Activated T-helper 1 cell treated with Interleukin-2 at 50 U/mL for 16 hours (primary cell): ENCODE measurements at places on chromosomes 3 and 15.

GRCh38 chr3:60953351-60953750, 297.9 kb downstream of the FHIT start:
- no peak for DNase-seq

- no peak for DNase-seq
These were observed 25.7 kb upstream of the DYNC1LI1 start for GRCh38 chr3:32596282-32596908.

DNA sequence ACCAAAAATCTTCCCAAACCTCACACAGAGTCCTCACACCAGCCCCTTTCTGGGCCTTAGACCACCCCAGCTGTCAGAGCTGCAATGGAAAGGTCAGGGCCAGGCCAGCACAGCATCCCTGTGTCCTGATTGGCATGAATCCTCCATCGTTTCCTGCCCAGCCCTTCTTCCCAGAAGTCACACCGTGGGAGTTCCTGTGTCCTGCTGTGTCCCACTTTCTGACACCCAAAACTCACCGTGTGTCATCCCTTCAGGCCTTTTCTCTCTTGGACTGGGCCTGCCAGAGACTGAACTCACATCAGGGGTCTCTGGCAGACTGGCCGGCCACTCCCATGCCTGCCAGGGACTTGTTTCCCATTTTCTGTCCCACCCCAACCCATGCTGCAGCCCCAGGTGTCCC, 32.5 kb upstream of the CHRNB4 start:
- no peak for DNase-seq

- no peak for DNase-seq
These were observed 79.0 kb downstream of the NR2F2 start for GRCh38 chr15:96409215-96410138.

GRCh38 chr3:23931597-23931996, 13.5 kb upstream of the NR1D2 start:
- DNase-seq = no peak

GRCh38 chr3:11287404-11287803, 15.2 kb downstream of the ATG7 start:
- DNase-seq = no peak

DNA sequence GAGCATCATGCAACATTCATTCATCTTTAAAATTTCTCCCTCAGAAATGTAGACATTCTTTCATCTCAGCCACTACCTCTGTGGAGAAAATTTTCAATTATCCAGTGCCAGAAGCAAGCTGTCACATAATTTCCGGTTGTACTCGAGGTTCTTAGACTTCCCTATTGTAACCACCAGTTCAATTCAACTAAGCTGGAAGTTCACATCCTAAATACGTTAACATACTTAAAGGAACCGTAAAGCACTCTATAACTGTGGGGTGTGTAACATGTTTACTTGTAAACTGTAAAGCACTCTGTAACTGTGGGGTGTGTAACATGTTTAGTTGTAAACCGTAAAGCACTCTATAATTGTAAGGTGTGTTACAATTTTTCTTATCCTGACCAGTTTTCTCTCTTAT, 150.3 kb downstream of the PLCL2 start:
- DNase-seq = no peak

- DNase-seq = no peak
These were observed 375.2 kb downstream of the LSAMP start for GRCh38 chr3:116070061-116070460.

GRCh38 chr3:72439321-72440183, 408.7 kb downstream of the SHQ1 start:
- DNase-seq = no peak

DNA sequence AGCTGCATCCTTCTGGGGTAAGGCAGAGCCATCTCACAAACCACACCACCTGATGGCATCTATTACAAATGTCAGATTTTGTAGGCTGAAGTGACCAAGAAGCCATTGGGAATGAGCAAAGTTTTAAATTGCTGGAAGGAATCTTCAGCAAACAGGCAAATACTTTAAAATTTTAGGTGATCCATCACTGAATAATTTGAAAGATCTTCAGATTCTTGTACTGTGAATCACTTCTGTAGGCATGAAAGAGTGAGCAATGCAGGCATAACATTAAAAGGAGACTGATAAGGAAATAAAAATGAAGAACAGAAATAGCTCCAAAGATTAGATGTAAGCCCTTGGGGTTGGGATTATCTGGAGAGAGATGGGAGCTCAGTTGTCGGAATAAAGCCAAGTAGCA, 36.0 kb upstream of the ALDH1L1 start:
- DNase-seq = no peak

GRCh38 chr3:195095035-195095703, 175.8 kb downstream of the XXYLT1 start:
- no peak for DNase-seq

DNA sequence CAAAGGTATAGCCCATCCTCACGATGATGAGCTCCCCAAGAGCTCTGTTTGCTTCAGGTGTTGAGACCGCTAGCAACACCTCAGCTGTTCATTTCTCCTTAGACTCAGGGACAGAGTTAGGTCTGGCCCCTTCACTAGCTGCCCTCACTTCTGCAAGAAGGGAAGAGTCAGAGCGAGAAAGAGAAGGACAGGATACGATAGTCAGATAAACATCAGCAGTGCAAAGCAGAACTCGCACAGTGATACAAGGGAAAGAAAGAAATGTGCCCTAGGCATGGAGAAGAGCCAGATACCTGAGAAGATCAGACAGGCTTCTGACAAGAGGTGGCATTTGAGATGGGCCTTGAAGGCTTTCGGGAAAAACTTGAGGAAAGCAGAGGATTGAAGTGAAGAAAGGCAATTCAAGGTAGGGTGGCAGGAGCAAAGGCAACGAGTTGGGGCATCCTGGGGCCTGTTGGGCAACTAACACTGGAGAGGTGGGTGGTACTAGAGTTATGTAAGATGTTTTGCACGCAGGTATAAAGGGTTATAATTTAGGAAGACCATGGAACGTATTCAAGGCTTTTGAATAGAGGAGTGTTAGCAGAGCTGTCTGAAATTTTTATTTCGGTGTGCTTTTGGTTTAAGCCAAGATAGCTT, 106.0 kb downstream of the PGPEP1L start:
- DNase-seq = no peak

DNA sequence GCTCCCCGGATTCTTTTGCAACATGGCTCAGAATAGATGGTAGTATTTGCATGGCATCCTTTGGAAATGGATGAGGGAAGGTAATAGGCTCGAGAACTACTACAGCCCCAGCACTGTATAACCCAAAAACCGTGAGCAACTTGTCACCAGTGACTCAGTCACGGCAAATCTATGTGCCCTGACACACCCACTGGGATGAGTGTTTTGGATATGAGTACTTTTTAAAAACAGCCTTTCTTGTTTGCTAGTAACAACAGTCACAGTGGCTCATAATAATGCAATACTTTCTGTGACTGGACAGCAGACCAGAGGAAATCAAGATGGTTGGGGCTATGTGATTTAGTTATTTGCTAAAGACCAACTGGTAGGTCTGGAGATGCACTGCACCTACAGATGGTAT, 299.6 kb downstream of the ULK4 start:
- DNase-seq = no peak

GRCh38 chr15:63332367-63333124, 49.1 kb downstream of the CA12 start:
- no peak for DNase-seq

GRCh38 chr15:73078722-73079121, 26.5 kb downstream of the NEO1 start:
- DNase-seq = no peak

DNA sequence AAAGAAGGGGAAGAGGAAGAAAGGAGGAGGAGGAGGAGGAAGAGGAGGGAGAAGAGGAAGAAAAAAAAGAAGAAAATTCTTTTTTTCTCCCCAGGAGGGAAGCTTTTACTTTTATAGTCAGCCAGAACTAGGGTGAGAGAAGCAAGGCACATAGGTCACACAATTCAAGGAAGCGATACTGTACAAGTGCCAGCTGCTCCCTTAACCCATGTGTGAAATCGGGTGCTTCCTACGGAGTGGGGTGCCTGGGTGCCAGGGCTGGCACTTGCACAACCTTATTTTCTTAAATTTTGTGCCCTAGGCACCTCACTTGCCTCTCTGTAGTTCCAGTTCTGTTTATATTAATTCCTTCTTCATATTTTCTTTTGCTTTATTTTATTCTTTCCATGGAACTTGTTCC, 150.4 kb downstream of the LIPC start:
- DNase-seq = no peak

GRCh38 chr3:165885558-165886270, 48.5 kb upstream of the BCHE start:
- DNase-seq = no peak

GRCh38 chr3:10380906-10381305, 60.0 kb upstream of the SEC13 start:
- DNase-seq = no peak

GRCh38 chr15:73748730-73749129, 4.4 kb downstream of the INSYN1 start:
- no peak for DNase-seq
